ENCODE measurements at places on chromosomes 1 and 21. TPM values are rescaled to one million over a fixed set of nuclear protein-coding genes. Genes with fewer than 3 reads are reported as not detected.

GRCh38 chr1:119225831-119226230, 85.4 kb upstream of the WARS2 start:
- no peak overlapping the region for H3K4me3 ChIP-seq
- H3K27me3 ChIP-seq, result no peaks in the 10 kb centered on the region
- no peaks in the 10 kb centered on the region for H3K4me1 ChIP-seq
- H3K36me3 ChIP-seq, result no peaks in the 10 kb centered on the region

- peaks cover 7% of the 10 kb centered on the region for H3K36me3 ChIP-seq
- H3K27ac ChIP-seq, result no peak overlapping the region
- no peak for DNase-seq
- no peaks in the 10 kb centered on the region for H3K27me3 ChIP-seq
- H3K4me1 ChIP-seq, result no peaks in the 10 kb centered on the region
Measured at GRCh38 chr1:88730132-88730675, 46.1 kb downstream of the PKN2 start.

Gene MAP10
- polyA plus RNA-seq, result 0.50 TPM

- no peaks in the 10 kb centered on the region for H3K4me1 ChIP-seq
- no peak overlapping the region for H3K27ac ChIP-seq
- no peak for DNase-seq
- peaks cover 1% of the 10 kb centered on the region for H3K36me3 ChIP-seq
Measured at GRCh38 chr1:162568802-162569201, 7.3 kb downstream of the UAP1 start.

GRCh38 chr1:85502625-85503083, 37.7 kb upstream of the DDAH1 start:
- no peaks in the 10 kb centered on the region for H3K27me3 ChIP-seq
- H3K4me1 ChIP-seq, result no peaks in the 10 kb centered on the region
- DNase-seq, result no peak
- H3K36me3 ChIP-seq, result no peaks in the 10 kb centered on the region

GRCh38 chr1:207089627-207090355, 1.1 kb downstream of the C4BPB start:
- peak overlapping the region; percentile 19 for H3K4me3 ChIP-seq
- no peak for DNase-seq
- peak overlapping the region; percentile 50 for H3K27ac ChIP-seq
- H3K27me3 ChIP-seq, result no peaks in the 10 kb centered on the region
- H3K36me3 ChIP-seq, result no peaks in the 10 kb centered on the region
- peaks cover 11% of the 10 kb centered on the region for H3K4me1 ChIP-seq

DNA sequence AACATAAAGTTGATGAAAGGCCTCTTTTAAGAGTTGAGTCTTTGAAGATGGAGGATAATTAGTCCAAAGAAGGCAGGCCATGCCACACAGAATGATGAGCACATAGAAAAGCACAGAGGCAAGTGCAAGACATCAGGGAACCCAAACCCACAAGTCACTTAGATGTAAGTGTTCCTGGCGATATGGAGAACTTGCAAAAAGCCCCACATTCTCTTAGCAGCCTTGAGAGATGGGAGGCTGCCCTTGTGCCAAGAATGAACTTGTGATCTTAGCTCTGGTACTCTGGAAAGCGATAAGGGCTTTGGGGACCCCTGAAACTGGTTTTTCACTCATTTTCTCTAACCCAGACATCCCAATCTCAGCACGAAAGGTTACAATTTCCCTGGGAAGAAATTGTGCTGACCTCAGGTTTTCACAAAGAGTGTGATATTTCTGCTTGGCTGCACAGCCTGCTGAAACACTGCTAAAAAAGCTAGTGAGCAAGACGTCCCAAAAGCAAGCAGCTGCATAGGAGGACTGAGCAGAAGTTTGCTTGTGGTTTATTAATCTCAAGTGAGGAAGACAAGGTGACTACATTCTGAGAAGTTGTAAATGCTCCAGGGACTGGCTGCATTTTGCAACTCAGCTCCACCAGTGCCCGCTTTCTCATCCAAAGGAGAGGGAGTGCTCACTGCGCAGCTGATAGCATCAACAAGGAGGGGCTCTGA, 496.9 kb upstream of the CAMK1G start:
- no peak overlapping the region for H3K27ac ChIP-seq
- no peaks in the 10 kb centered on the region for H3K36me3 ChIP-seq
- no peak overlapping the region for H3K4me3 ChIP-seq
- DNase-seq, result no peak
- no peaks in the 10 kb centered on the region for H3K27me3 ChIP-seq

GRCh38 chr1:43608827-43609226, 41.1 kb upstream of the KDM4A start:
- H3K4me1 ChIP-seq, result no peaks in the 10 kb centered on the region
- no peak for DNase-seq
- no peak overlapping the region for H3K4me3 ChIP-seq
- no peaks in the 10 kb centered on the region for H3K27me3 ChIP-seq
- no peaks in the 10 kb centered on the region for H3K36me3 ChIP-seq
- no peak overlapping the region for H3K27ac ChIP-seq

DNA sequence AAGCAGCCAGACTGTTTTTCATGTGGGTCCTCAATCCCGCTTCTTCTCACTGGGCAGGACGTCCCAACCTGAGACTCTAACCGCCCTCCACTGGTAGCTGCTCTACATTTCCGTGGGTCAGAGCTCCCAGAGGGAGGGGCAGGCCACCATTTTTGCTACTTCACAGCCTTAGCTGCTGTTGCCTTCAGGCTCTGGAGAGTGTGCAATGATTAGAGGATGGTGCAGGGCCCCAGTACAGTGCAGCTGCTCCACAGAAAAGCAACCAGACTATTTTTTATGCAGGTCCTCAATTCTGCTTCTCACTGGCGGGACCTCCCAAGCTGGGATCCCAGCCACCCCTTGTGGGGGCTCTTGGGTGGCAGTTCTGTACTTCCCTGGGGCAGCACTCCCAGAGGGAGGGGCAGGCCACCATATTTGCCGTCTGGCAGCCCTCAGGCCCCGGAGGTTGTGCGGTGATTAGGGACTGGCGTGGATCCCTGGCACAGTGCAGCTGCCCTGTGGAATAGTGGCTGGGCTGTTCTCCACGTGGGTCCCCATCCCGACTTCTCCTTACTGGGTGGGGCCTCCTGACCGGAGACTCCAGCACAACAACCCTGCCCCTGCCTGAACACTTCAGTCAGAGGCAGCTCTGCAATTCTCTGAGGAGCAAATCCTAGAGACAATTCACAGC, 647.6 kb upstream of the PKN2 start:
- DNase-seq, result no peak
- H3K4me3 ChIP-seq, result no peak overlapping the region
- H3K27me3 ChIP-seq, result no peaks in the 10 kb centered on the region
- H3K4me1 ChIP-seq, result no peaks in the 10 kb centered on the region
- H3K27ac ChIP-seq, result no peak overlapping the region

- no peak overlapping the region for H3K4me3 ChIP-seq
- no peaks in the 10 kb centered on the region for H3K36me3 ChIP-seq
- H3K27me3 ChIP-seq, result no peaks in the 10 kb centered on the region
- H3K4me1 ChIP-seq, result no peaks in the 10 kb centered on the region
- no peak overlapping the region for H3K27ac ChIP-seq
Measured at GRCh38 chr1:96558635-96559034, 162.9 kb upstream of the PTBP2 start.

Gene CDC42BPA
- 0.04 TPM for polyA plus RNA-seq

- H3K27me3 ChIP-seq, result no peaks in the 10 kb centered on the region
- DNase-seq, result no peak
- no peak overlapping the region for H3K4me3 ChIP-seq
- no peaks in the 10 kb centered on the region for H3K36me3 ChIP-seq
- peaks cover 27% of the 10 kb centered on the region for H3K4me1 ChIP-seq
Measured at GRCh38 chr1:211701733-211702132, 26.3 kb upstream of the NEK2 start.
